ENCODE measurements at places on chromosomes 4 and X.

DNA sequence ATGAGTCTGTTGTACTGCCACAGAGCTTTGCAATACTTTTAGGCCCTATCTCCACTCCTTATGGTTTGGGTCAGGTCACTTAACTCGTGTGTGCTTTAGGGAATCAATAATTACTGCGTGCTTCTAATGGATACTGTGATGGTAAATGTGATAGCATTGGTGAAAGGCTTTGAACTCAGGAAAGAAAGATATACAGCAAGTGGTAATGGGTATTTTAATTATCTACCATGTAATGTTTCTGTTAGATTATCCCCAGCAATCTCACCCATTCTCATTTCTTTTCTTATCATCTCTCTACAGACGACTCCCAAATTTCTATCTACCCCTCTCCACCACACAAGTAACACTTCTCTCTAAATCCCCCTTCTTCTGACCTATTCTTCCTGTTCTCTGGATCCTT lies 128.6 kb downstream of the GPC3 start:
- H3K27me3 ChIP-seq = no peaks in the 10 kb centered on the region
- H3K4me1 ChIP-seq = no peaks in the 10 kb centered on the region
- no peak overlapping the region for H3K4me3 ChIP-seq
- no peak for DNase-seq
- no peaks in the 10 kb centered on the region for H3K36me3 ChIP-seq

- no peak overlapping the region for H3K27ac ChIP-seq
- no peak for DNase-seq
- no peak overlapping the region for H3K4me3 ChIP-seq
- H3K4me1 ChIP-seq = peaks cover 3% of the 10 kb centered on the region
- no peaks in the 10 kb centered on the region for H3K27me3 ChIP-seq
- H3K36me3 ChIP-seq = no peaks in the 10 kb centered on the region
Measured at GRCh38 chr4:113878668-113879067, 100.8 kb downstream of the ARSJ start.

DNA sequence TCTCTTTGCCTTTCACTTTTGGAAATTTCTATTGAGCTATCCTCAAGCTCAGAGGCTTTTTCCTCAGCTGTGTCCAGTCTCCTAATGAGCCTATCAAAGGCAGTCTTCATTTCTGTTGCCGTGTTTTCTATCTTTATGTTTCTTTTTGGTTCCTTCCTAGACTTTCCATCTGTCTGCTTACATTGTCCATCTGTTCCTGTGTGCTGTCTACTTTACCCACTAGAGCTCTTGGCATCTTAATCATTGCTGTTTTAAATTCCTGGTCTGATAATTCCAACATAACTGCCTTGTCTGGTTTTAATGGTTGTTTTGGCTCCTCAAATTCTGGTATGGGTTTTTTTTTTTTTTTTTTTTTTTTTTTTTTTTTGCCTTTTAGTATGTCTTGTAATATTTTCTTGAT lies 9.3 kb upstream of the PDE6B start:
- no peak overlapping the region for H3K27ac ChIP-seq
- no peak for DNase-seq
- peaks cover 16% of the 10 kb centered on the region for H3K27me3 ChIP-seq
- H3K36me3 ChIP-seq = no peaks in the 10 kb centered on the region

DNA sequence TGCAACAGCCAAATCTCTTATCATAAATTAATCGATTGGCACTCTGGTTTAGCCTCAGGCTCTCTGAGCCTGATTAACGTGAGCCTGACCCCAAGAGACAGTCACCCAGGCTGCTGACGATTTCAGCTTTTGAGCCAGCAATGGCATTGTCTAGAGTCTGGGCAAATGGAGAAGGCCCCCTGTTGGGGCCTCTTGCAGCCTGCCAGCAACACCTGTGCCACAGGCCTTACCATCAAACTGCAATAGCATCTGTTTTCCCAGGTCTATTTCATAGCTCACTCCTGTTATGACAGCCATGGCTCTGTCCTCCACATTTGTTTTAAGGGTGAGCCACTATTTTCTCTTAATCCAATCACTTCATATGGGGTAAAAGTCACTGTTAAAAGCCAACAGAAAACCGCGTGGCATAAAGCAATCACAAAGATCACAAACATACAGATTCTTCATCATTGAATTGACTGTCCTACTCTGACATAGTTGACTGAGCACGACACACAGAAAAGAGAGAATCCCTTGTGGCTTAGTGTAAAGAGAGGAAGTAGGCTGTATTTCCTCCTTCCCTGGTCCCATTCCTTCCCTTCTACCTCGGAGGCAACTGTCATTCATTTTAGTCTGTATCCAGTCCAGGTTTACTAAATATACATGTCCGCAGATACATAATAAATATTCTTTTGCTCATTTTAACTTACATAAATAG lies 47.8 kb downstream of the SLC9A7 start:
- H3K36me3 ChIP-seq = no peaks in the 10 kb centered on the region
- H3K4me1 ChIP-seq = no peaks in the 10 kb centered on the region
- no peaks in the 10 kb centered on the region for H3K27me3 ChIP-seq

GRCh38 chr4:128481752-128482480 lies 194.3 kb upstream of the PGRMC2 start:
- no peaks in the 10 kb centered on the region for H3K4me1 ChIP-seq
- H3K4me3 ChIP-seq = no peak overlapping the region
- no peak for DNase-seq
- H3K27me3 ChIP-seq = no peaks in the 10 kb centered on the region
- no peak overlapping the region for H3K27ac ChIP-seq

- H3K27me3 ChIP-seq = no peaks in the 10 kb centered on the region
- no peak overlapping the region for H3K27ac ChIP-seq
- H3K36me3 ChIP-seq = peaks cover 3% of the 10 kb centered on the region
- peaks cover 30% of the 10 kb centered on the region for H3K4me1 ChIP-seq
- DNase-seq = peak; percentile 51
Measured at GRCh38 chr4:3372933-3373465, 68.8 kb upstream of the HGFAC start.

Measured in heart right ventricle (tissue), 16 donors.